ENCODE measurements at places on chromosomes 16 and 17.
A peak's percentile ranks its signal among the peaks of the same experiment; 100 is the strongest.

GRCh38 chr16:31486045-31486444 lies 3.1 kb downstream of the SLC5A2 start:
- DNase-seq = no peak

DNA sequence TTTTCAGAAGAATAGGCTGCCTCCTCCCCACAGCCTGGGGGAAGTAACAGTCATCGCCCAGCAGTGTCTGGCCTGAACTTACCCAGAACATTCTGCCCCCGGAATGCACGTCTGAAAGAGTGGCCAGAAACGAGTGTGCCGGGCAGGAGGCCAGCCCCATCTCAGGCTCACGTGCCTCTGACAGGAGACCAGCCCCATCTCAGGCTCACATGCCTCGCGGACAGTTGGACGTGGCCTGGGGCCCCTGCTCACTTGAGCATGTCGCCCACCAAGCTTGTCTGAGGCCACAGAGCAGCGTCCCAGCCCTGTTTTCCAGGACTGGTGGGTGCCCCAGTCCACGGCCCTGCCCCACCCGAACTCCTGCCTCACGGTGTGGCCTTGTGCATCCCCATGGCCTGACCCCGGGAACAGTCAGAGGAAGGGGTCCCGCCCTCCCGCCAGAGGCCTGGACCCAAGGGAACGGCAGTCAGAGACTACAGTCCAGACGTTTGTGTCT lies 16.3 kb upstream of the CDH15 start:
- no peak for DNase-seq

DNA sequence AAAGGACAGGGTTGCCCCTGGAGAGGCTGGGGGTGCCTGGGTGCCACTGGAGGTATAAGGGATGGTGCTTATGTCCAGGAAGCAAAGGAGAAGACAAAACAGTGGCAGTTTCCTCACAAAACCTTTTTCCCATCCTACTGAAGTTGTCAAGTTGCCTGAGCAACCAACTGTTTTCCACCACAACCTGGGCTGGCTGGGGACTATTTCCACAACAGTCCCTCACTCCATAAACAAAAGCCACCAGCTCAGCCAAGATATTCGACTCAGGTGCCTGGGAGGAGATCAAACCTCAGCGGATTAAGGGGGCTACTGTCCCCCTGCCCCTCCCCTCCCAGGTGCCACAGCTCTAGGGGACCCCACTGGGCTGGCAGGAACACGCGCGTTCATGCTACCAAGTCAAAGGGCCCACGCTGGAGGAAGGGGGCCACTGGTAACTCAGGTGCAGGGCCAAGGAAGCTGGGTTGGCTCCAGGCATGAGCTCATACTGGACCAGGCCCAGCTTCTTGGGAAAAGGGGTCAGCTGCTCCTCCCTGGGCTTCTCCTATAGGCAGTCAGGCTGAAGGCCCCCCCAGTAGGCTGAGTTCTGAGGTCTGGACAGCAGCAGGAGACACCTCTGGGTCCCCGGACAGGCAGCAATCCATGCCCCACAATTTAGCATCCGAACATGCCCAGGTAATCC lies 45.7 kb upstream of the MRPS23 start:
- peak; percentile 65 for DNase-seq

DNA sequence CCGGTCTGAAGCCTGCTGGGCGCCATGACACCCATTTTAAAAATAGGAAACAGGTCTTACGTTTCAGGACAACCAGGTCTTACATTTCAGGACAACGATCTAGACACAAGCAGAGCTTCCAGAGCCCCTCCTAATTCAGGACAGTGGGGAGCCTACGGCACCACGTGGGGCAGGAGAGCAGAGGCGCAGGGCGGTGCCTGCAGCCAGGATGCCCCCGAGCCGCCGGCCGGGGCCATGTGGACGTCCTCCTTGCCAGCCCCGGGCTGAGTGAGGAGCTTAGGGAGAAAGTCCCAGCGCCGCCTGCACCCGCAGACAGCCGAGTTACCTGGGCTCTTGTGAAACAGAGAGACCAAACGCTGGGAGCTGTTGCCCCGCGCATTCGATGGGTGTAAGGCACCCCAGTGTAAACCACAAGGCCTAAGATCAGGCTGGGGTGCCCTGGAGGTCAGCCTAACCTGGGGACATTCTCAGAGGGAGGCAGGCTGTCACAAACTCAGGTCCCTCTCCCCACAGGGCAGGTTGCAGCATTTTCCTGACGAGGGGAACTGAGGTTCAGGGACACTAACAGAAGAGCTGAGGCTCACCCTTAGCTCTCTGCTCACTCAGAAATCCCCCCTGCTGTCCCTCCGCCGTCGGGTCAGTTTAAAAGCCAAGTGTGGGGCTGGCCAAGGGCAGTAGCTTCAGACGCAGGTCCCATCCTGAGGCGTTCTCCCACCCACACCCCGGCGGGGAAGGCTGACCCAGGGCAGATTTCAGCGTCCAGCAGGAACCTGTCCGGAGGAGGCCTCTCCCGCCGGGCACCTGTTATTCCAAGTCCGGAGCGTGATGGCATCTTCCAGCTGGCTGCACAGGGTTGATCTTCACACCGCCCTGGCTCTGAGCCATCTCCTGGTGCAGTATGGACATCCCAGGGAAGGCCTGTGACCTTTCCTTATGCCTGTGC lies 1.8 kb upstream of the NOTUM start:
- no peak for DNase-seq

GRCh38 chr17:41730479-41730878 lies 4.0 kb downstream of the HAP1 start:
- no peak for DNase-seq

DNA sequence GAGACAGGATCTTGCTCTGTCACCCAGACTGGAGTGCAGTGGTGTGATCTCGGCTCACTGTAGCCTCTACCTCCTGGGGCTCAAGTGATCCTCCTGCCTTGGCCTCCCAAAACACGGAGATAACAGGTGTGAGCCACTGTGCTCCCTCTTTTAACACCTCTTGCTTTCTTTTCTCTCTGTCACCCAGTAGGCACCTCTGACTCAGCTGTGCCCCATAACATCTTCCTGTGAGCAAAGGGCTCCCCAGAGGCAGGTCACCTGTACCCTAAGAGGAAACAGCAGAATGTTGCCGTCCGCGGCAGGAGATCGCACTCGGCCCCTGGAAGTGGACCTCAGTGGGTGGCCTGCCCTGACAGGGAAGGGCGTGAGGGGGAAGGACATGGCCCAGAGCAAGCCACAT lies 918 bp upstream of the NLRC3 start:
- no peak for DNase-seq

DNA sequence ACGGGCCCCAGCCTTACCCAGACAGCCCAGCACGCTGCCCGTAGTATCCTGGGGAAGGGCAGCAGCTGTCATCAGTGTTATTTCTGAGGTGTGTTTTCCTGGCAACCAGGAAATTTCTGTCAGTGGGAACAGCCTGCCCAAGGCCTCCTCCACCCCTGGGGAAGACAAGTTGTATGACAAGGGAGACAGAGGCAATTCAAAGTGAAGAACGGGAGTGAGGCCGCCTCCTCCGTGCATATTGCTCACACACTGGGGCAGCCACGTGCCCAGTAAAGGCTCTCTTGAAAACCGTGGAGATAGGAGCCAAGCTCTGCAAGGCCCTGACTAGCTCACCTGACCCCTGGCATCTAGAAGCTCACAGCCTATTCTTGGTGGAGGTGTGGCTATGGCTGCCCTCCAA lies 57.6 kb downstream of the RAI1 start:
- DNase-seq = no peak

- no peak for DNase-seq
Observed at GRCh38 chr17:80259457-80260068, 1.1 kb upstream of the RNF213 start.

DNA sequence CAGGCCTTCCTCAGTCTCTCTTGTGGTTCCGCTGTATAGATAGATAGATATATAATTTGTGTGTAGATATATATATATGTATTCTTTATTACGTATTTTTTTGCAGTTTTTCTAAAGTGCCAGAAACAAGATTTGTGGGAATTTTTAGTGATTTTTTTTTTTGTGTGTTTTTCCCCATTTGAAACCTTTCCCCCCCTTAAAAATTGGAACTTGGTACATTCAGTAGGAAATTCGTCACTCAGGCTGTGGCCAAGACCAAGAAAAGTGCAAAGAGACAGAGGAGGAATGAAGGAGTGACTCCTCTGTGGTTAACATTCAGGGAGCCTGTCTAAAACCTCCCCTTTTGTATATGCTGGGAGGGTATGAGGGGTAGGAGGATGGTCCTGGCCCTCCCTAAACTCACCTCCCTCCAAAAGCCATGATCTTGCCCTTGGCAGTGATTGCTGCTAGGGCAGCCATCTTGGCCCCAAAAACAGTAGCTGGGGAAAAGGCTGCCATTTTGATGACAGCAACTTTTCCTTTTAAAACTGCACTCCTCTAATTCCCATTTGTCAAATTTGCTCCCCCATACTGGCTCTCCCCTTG lies 15.2 kb downstream of the CHRNB1 start:
- no peak for DNase-seq

GRCh38 chr16:54210452-54211125 lies 76.0 kb downstream of the IRX3 start:
- no peak for DNase-seq
